ENCODE measurements at places on chromosomes 1 and 21.

- no peak for DNase-seq
- no peaks in the 10 kb centered on the region for H3K36me3 ChIP-seq
- H3K27ac ChIP-seq, result no peak within 1 kb of the TSS
Observed at GRCh38 chr21:46097336-46098293, at the start of gene COL6A2. TSS of gene COL6A2 (plus strand) at chr21:46098112.

GRCh38 chr1:53462769-53463501 lies 3.7 kb downstream of the DMRTB1 start:
- DNase-seq, result no peak
- H3K36me3 ChIP-seq, result no peaks in the 10 kb centered on the region
- H3K4me1 ChIP-seq, result no peaks in the 10 kb centered on the region
- H3K4me3 ChIP-seq, result no peak overlapping the region

DNA sequence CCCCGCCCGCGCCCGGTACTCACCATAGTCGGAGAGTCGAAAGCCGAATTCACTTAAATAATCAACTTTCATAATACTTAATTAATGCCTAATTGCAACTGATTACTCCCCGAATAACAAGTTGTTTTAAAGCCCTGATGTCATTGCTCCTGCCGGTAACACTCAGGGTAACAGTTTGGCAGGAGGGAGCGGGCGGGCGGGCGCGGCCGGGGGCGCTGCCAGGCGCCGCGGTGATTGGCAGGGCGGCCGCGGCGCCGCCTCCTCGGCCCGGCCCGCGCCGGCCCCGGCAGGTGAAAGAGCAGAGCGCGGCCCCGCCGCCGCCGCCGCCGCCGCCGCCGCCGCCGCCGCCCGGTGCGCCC lies 102.2 kb downstream of the CASZ1 start:
- no peak overlapping the region for H3K27ac ChIP-seq
- H3K4me3 ChIP-seq, result no peak overlapping the region
- DNase-seq, result peak; percentile 58
- H3K4me1 ChIP-seq, result no peaks in the 10 kb centered on the region
- peaks cover 79% of the 10 kb centered on the region for H3K27me3 ChIP-seq

DNA sequence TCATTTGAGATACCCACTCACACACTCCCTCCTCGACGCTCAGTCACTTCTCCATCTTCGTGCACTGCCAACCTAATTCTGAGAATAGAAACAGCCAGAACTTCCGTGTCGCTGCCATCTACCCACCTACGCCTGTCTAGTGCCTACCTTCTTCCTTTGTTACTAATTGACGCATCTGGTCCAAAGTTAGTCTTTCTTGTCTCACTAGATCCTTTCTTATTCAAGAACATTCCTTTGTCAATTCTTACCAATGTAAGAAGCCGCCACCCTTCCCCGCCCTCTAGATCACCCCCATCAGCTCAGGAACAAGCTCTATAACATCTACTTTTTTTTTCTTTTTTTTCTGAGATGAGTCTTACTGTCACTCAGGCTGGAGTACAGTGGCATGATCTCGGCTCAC lies 3.7 kb downstream of the PADI6 start:
- no peak overlapping the region for H3K4me3 ChIP-seq
- no peak overlapping the region for H3K27ac ChIP-seq
- peaks cover 89% of the 10 kb centered on the region for H3K27me3 ChIP-seq
- no peaks in the 10 kb centered on the region for H3K4me1 ChIP-seq
- no peaks in the 10 kb centered on the region for H3K36me3 ChIP-seq

- no peak overlapping the region for H3K4me3 ChIP-seq
- H3K4me1 ChIP-seq, result no peaks in the 10 kb centered on the region
- no peak overlapping the region for H3K27ac ChIP-seq
- H3K27me3 ChIP-seq, result no peaks in the 10 kb centered on the region
Observed at GRCh38 chr21:32925098-32925497, 100.6 kb upstream of the OLIG2 start.

DNA sequence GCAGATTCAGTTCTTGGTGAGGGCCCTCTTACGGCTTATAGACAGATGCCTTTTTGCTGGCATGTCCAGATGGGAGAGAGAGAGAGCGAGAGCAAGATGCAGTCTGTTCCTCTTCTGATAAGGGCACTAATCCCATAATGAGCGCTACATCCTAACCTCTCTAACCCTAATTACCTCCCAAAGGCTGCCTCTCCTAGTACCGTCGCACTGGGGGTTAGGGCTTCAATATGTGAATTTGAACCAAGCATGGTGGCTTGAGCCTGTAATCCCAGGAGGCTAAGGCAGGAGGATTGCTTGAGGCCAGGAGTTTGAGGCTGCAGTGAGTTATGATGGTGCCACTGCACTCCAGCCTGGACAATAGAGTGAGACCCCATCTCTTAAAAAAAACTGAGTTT lies 10.5 kb upstream of the SDE2 start:
- no peak overlapping the region for H3K4me3 ChIP-seq
- no peak overlapping the region for H3K27ac ChIP-seq
- H3K36me3 ChIP-seq, result no peaks in the 10 kb centered on the region
- H3K27me3 ChIP-seq, result no peaks in the 10 kb centered on the region
- H3K4me1 ChIP-seq, result peaks cover 9% of the 10 kb centered on the region
- DNase-seq, result no peak

GRCh38 chr1:94974824-94975223 lies 47.9 kb upstream of the CNN3 start:
- H3K4me1 ChIP-seq, result no peaks in the 10 kb centered on the region
- no peak overlapping the region for H3K27ac ChIP-seq
- H3K27me3 ChIP-seq, result no peaks in the 10 kb centered on the region
- H3K4me3 ChIP-seq, result no peak overlapping the region

DNA sequence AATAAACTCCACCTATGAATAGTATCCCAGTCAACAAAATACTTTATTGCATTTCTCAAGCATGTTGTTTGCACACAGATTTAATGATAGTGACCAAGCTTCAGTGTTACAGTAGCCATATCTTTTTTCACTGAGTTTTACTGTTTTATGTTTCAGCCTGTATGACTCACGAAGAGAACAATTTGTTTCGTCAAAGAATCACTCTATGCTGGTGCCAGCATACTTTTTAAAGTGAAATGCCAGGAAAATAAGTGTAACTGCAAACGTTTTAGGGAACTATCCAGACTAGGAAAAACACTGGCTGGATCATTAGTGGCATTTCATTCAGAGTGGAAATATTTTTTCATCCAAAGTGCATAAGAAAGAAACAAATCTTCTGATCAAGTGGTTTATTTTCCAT lies 210.8 kb downstream of the COL11A1 start:
- no peaks in the 10 kb centered on the region for H3K27me3 ChIP-seq
- DNase-seq, result no peak
- H3K4me1 ChIP-seq, result no peaks in the 10 kb centered on the region
- no peaks in the 10 kb centered on the region for H3K36me3 ChIP-seq
- no peak overlapping the region for H3K27ac ChIP-seq

- DNase-seq, result peak; percentile 93
- no peaks in the 10 kb centered on the region for H3K27me3 ChIP-seq
- H3K36me3 ChIP-seq, result no peaks in the 10 kb centered on the region
- H3K4me3 ChIP-seq, result peak overlapping the region; percentile 64
Observed at GRCh38 chr1:38474738-38475623, 384.6 kb downstream of the RRAGC start.

- H3K36me3 ChIP-seq, result no peaks in the 10 kb centered on the region
- H3K4me1 ChIP-seq, result 0 out of 2 replicates have a peak, but pooled peaks cover 3% of the 10 kb centered on the region
- peak; percentile 20 for DNase-seq
- H3K27me3 ChIP-seq, result no peaks in the 10 kb centered on the region
- no peak overlapping the region for H3K27ac ChIP-seq
Observed at GRCh38 chr1:103576065-103576464, 4.7 kb downstream of the AMY2B start.

DNA sequence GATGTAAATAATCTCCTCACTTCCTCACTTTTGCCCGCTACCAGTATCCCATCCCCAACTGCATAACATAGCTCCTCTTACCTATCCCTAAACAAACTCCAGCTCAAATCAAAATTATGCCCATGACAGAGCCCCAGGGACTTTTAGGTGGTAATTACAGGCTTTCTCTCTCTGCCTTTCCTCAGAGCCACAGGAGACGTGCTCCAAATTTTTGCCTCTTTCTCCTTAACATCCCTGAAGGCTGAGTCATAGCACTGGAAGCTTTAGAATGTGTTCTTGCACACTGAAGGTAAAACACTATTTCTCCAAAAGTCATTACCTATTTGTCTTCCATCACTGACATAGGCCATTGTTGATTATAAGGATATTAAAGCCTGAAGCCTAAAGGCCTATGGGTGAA lies 263.5 kb upstream of the PLD5 start:
- H3K27me3 ChIP-seq, result no peaks in the 10 kb centered on the region
- DNase-seq, result no peak
- H3K36me3 ChIP-seq, result no peaks in the 10 kb centered on the region
- H3K4me3 ChIP-seq, result no peak overlapping the region
- peaks cover 21% of the 10 kb centered on the region for H3K4me1 ChIP-seq

GRCh38 chr1:7579016-7579415 lies 192.1 kb upstream of the VAMP3 start:
- peaks cover 94% of the 10 kb centered on the region for H3K27me3 ChIP-seq
- DNase-seq, result no peak
- no peak overlapping the region for H3K27ac ChIP-seq
- H3K36me3 ChIP-seq, result no peaks in the 10 kb centered on the region
- no peaks in the 10 kb centered on the region for H3K4me1 ChIP-seq
- H3K4me3 ChIP-seq, result no peak overlapping the region

- H3K27me3 ChIP-seq, result no peaks in the 10 kb centered on the region
- no peaks in the 10 kb centered on the region for H3K4me1 ChIP-seq
- DNase-seq, result no peak
- no peaks in the 10 kb centered on the region for H3K36me3 ChIP-seq
Observed at GRCh38 chr1:229835226-229835625, 209.2 kb downstream of the URB2 start.

DNA sequence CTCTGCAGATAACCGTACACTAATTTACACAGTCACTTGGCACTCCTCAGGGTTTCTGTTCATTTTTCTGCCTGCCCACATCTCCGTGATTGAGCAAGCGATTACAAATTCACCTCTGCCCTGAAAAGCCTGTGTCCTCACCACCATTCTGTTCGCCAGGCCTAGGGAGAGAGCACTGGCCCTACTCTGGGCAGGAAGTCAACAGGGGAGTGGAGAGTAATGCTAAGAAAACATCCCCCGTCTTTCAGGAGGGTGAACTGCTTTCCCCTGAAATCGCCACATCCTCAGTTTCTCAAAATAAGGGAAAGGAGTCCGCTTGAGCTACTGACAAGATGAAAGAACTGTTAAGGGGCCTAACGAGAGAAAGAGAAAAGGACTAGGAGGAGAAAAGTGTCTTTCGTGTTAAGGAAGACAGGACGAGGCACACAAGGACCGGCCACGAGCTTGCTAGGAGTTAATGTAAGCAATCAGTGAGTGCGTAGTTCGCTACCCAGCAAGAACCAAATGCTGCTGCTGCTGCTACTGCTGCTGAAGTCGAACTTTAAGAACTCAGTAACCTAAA lies 632 bp downstream of the PEX19 start:
- H3K4me3 ChIP-seq, result peak overlapping the region; percentile 68
- peaks cover 9% of the 10 kb centered on the region for H3K36me3 ChIP-seq
- peak overlapping the region; percentile 13 for H3K27ac ChIP-seq

GRCh38 chr1:61132645-61133334 lies 50.4 kb downstream of the NFIA start:
- H3K27ac ChIP-seq, result no peak overlapping the region
- DNase-seq, result no peak
- no peaks in the 10 kb centered on the region for H3K27me3 ChIP-seq
- H3K36me3 ChIP-seq, result no peaks in the 10 kb centered on the region

DNA sequence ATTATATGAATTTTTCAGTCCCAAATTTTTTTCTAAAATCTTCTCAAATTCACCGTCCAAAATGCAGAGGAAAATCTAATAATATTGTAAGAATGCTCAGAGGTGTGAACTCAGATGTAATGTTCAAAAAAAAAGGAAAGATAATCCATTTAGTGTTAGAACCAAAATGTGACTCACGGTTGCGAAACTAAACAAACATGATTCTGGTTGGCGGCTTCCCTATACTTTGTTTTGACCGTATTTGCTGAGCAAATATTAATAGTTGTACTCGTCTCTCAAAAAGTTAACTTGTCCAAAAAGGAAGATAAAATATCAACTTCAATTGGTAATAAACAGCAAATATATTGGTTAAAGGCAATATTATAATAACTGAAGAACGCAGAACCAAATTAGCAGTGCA lies 34.4 kb downstream of the ZSWIM5 start:
- no peak overlapping the region for H3K27ac ChIP-seq
- DNase-seq, result no peak
- H3K27me3 ChIP-seq, result no peaks in the 10 kb centered on the region

- no peaks in the 10 kb centered on the region for H3K27me3 ChIP-seq
- no peaks in the 10 kb centered on the region for H3K36me3 ChIP-seq
- H3K4me3 ChIP-seq, result no peak overlapping the region
- no peak overlapping the region for H3K27ac ChIP-seq
Observed at GRCh38 chr1:46070164-46070814, 62.1 kb downstream of the PIK3R3 start.

DNA sequence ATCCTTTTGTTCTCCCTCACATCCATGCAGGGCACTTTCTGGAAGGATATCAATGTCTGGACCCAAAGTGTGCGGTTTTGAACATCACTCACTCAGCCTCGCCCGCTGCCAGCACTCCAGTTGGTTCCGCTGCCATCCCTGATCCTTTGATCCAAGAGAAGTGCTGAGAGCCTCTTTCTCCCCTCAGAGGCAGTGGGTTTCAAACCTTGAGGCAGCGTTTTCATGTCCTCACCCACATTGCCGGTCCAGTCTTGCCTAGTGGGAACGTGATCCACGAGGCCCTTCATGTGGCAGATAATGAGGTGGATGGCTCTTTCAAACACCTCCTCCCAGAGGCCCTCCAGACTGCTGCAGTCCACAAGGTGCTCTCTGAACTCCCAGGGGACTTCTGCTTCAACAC lies 122.2 kb downstream of the ACTL8 start:
- DNase-seq, result no peak
- no peak overlapping the region for H3K27ac ChIP-seq

- H3K27me3 ChIP-seq, result no peaks in the 10 kb centered on the region
- no peak overlapping the region for H3K27ac ChIP-seq
Observed at GRCh38 chr21:15614766-15615165, 115.0 kb upstream of the USP25 start.

- H3K27me3 ChIP-seq, result no peaks in the 10 kb centered on the region
- no peaks in the 10 kb centered on the region for H3K4me1 ChIP-seq
- H3K4me3 ChIP-seq, result no peak overlapping the region
- no peak overlapping the region for H3K27ac ChIP-seq
- DNase-seq, result no peak
Observed at GRCh38 chr1:248778906-248779305, 23.3 kb upstream of the LYPD8 start.

DNA sequence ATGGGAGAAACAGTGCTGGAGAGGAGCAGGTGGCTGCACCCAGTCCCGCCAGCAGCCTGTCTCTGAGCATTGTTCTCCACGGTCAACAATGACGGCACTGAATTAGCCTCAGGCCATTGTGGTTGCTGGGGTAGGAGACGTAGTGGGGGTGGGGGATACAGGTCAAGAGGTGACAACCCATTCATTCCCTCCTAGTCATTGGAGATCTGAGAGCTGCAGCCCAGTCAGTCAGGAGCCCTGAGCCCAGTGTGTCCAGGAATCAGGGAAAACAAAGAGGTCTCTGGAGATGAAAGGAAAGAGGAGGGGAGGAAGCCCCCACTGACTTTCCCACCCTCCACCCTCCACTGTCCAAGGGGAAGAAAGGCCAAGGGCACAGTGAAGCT lies 15.3 kb downstream of the SMIM12 start:
- H3K4me3 ChIP-seq, result no peak overlapping the region
- DNase-seq, result no peak
- H3K4me1 ChIP-seq, result no peaks in the 10 kb centered on the region
- no peak overlapping the region for H3K27ac ChIP-seq

- no peak for DNase-seq
- no peaks in the 10 kb centered on the region for H3K4me1 ChIP-seq
- no peak overlapping the region for H3K4me3 ChIP-seq
Observed at GRCh38 chr1:86714561-86715244, 10.3 kb downstream of the SH3GLB1 start.

GRCh38 chr1:211524521-211524920 lies 32.6 kb upstream of the RD3 start:
- no peak for DNase-seq
- H3K27ac ChIP-seq, result no peak overlapping the region
